ENCODE measurements at places on chromosomes 3 and 15.

- no peak for DNase-seq
These were observed 161.3 kb downstream of the FBLN2 start for GRCh38 chr3:13710251-13710650.

- no peak for DNase-seq
These were observed 433.3 kb downstream of the FOXP1 start for GRCh38 chr3:71149959-71150954.

DNA sequence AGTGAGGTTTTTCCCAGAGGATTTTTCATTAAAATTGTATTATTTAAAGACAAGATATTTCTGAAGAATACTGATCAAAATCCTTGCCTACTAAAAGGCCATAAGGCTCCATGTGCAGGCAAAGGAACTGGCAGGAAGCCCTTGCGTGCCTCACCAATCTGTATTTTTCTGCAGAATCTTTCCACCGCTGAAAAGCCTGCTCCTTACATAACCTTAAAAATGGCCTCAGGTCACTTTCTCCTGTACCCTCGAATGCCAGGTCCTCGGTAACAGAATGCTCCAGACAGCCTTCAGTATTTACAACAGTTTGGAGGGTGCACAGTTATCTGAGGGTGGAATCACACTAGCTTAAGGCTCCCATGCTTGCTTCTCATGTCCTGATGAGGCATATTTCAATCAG, 3.2 kb downstream of the MORC1 start:
- no peak for DNase-seq

- no peak for DNase-seq
These were observed 41.8 kb downstream of the HGD start for GRCh38 chr3:120640231-120640630.

DNA sequence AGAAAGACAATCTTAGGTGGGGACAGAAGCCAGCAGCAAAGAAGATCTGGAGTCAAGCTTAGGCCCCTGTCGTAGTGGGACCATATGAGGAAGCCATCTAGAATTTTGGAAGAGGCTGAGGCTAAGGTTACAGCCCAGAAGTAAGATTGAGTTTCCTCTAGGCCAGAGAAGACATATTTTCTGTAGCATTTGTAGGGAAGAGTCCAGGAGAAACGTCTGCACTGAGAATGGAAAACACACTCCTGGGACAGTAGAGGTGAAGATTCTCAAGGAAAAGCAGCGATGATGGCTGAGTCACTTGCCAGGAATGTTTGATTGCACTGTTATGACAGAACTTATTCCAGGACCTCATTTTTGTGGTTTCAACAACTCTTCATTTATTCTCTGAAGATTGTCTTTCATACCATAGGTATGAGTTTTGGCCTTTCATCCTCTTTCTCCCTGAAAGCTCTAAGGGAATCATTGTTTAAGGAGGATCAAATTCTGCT, 107.2 kb downstream of the GTPBP8 start:
- DNase-seq, result no peak

- DNase-seq, result no peak
These were observed 2.0 kb downstream of the DVL3 start for GRCh38 chr3:184157206-184157605.

GRCh38 chr3:124201226-124201625, 209.3 kb upstream of the ROPN1 start:
- no peak for DNase-seq

DNA sequence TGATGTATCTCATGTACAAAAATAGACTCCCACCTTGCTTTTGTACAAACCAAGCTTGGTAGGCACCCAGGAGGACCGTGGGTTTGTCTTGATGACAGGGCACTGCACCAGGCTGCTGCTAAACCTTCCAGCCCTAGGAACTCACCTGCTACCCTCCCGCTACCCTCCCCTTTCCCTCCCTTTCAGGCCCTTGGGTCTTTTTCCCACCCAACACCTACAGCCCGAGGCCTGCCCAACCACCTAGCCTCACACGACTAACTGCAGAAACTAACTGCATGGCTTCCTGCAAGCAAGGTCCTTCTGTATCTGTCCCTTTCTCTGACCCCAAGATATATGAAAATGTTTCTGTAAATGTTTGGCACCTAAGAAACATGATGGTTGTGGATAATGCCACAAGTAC, 11.1 kb downstream of the PPM1M start:
- DNase-seq, result no peak

DNA sequence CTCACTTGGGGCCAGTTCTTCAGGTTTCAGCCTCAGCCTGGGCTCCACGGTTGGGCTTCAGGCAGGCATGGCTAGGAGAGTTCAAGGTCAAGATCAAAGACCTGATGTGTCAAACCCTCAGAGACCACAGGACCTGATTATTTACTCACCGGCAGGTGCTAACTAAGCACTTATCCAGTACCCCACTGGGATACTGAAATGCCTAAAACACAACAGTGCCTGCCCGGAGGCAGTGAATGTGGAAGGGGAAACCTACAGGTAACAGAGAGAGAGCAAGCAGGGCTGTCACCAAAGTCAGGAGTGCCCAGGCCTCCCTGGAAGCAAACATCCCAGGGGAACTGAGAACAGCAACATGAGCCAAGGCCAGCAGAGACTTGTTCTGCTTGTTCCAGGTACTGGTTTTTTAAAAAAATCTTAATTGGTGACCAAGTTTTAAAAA, 6.7 kb downstream of the IDH2 start:
- no peak for DNase-seq

DNA sequence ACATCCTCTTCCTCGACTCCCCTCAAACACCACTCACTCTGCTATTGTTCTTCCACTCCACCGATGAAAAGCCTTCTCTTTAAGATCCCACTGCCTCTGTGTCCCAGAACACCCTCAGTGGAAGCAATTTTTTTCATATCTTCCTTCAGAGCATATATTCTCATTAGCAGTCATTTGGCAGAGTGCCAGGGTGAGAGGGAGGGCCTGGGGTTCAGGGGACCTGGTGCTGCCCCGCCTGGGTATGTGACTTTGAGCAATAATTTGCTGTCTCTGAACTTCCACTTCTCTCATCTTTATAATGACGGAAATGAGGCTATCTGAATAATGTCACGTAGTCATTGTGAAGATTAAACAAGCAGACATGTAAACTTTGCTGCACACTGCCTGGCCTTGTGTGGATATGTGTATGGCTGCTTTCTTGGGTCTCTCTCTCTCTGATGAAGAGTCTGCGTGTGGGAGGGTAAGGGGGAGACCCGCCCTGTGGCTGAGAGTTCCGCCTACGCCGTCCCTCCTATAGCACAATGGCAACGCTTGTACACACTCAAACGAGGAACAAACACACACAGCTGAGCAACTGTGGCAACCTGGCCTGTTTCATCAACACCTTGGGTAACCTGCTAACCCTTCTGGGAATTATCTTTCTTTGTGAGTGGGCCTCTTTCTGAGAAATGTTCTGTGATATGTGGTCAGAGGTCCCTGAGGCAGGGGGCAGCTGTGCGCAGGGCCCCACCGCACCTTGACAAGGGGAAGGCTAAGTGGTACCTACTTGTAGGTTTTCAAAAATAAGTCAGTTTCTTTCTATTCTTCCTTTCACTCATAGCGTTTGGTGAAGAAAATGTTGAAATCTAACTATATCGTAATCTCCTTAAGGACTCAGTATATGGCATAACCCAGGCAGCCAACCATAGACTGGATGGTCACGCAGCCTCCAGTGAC, 369.8 kb downstream of the SV2B start:
- peak; percentile 75 for DNase-seq

DNA sequence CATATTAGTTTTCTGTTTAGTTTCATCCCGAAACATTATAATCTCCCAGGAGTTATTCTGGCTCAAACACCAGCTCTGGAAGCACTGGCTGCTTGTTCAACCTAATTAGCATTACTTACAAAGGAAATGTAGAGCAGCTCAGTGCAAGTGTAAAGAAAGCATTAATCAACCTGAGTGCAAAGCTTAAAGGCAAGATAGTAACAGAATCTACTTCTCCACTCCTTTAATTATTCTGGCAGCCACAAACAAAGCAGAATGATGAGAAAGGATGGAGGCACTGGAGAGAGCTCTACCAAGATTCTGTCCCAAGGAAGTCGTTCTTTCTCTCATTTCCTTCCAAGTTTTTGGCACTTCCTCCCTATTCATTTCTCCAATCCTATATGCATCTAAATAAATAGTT, 1384.0 kb downstream of the ZPLD1 start:
- no peak for DNase-seq

DNA sequence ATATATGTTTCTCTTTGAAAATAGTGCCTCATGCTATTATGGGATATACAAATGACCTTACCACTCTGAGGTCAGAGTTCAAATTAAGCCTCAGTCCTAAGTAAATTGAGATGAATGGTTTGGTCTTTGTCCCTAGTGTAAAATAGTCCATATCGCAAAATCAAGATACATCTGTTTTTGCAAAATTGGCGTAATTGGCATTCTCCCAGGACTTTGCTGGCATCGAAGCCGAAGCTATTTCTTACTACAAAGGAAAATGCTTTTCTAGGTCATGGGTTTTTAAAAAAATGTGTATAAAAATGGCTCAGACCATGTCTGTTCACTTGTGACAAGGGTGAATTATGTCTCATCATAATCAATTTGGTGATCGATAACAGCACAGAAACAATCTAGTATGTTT, 25.9 kb downstream of the ROBO2 start:
- no peak for DNase-seq

DNA sequence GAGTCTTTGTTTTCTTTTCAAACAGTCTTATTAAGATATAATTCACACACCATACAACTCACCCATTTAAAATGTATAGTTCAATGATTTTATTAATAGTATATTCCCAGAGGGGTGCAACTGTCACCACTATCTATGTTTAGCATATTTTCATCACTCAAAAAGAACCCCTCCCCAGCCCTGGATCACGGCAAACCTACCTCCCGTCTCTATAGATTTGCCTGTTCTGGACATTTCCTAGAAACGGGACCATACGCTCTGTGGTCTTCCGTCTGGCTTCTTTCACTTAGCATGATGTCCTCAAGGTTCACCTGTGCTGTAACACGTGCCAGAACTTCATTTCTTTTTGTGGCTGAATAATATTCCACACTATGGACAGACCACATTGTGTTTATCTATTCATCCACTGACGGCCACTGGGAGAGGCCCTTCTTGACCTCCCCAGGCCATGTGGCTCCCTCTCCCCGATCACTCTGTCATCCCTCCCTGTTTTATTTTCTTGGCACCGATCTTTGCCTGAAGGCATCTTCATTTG, 56.4 kb downstream of the IQSEC1 start:
- no peak for DNase-seq

DNA sequence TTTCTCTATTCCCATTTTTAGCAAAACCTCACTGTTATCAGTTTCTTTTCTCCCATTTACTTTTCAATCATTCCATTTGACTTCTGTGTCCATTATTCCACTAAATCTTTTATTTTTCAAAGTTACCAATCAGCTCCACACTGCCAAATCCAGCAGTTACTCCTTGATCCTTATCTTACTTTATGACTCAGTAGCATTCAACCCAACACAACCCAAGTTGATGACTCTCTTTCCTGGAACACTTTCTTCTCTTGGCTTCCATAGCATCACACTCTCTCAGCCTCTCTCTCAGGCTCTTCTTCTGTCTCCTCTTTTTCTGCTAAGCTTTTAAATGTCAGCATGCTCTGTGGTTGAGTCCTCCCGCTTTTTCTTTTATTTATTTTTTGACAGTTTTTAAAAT, 36.3 kb downstream of the RASGRP1 start:
- DNase-seq, result no peak

DNA sequence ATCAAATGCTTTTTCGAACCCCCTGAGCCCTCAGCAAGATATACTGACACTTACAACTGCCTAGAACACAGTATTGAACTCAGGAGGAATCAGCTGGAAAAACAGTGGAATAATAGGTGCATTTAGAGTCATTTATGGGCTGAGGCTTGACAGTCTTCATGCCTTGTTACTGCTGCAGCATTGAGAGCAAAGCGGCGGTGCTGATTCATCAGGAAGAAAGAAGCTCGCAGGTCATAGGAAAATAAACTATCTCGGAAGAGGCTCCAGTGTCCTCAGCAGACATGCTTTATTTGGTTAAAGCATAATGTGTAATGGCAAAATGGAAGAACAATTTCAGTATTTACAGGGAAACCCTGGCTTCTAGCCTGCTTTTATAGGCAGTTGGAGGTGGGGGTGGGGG, 30.1 kb upstream of the NEO1 start:
- no peak for DNase-seq

DNA sequence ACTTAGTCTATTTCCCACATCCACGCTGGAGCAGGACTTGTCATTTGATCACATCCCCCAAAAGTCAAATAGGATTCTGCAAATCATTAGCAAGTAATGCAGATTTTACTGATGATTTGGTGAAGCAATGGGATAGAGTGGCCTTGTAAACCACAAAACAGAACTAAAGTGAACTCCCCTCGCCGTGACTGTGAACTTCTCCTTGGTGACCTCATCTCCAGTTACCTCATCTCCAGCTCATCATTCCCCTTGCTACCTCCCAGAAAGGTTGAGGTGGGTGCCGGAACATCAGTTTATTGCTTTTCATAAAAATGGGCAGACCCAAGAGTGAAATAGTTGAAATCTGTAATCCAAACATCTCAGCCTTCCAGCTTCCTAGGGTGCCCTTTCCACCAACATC, 36.7 kb upstream of the ADPGK start:
- DNase-seq, result no peak

DNA sequence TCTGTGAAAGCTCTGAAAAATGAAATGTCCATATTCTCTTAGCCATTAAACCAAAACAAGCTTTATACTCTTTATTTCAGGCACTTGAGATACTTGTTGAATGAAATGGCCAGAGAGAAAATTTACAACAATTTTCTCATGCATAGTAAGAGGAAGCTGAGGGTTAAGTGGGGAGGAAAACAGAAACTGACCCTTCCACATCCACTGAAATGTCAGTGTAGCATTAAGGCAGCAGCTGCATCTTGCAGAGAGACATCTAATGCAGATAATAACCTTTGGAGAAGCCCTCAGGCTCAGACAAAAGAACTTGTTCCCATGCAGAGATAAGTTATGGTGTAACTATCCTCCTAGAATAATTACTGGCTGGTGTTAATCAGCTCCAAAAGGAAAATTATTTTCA, 34.0 kb downstream of the ZDHHC23 start:
- no peak for DNase-seq

- no peak for DNase-seq
These were observed 1.8 kb downstream of the UNC13C start for GRCh38 chr15:53980021-53980420.

DNA sequence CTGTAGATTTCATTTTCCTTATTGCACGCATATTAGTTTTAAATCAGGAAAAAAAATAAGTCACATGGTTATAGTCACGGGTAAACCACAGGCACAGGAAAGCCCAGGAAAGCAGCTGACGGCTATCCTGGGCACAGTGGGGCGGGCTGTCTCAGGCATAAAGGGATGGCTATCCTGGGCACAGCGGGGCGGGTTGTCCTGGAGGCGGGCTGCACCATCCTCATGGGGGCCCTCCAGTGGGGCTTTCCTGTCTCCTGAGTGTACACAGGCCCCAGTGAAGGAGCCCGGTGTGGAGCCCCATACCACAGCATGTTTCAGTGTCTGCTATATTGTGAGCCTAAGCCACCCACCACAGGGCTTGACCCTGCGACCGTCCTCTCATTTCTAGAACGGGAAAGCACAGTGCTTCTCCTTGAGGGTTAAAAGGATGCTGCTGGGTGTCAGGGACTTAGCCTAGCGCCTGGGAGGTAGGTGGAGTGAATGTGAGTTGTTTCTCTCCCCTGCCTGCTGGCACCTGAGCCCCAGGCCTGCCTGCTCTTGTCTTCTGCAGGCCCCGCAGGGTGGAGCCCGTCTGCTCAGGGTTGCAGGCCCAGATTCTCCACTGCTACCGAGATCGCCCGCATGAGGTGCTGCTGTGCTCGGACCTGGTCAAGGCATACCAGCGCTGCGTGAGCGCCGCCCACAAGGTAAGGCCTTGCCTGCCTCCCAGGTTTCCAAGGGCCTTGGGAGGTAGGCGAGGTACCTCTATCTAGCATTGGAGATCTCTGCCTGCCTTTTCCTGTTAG, 25.9 kb upstream of the PLXNA1 start:
- DNase-seq, result no peak

Data from CD8-positive, alpha-beta T cell (primary cell).